GM03348 (cell line): ENCODE measurements at places on chromosomes 5 and 9.

- DNase-seq = no peak
Observed at GRCh38 chr9:11992866-11993265, 700.3 kb upstream of the TYRP1 start.

- DNase-seq = peak; percentile 40
Observed at GRCh38 chr5:55923177-55923771, 71.5 kb downstream of the IL6ST start.

DNA sequence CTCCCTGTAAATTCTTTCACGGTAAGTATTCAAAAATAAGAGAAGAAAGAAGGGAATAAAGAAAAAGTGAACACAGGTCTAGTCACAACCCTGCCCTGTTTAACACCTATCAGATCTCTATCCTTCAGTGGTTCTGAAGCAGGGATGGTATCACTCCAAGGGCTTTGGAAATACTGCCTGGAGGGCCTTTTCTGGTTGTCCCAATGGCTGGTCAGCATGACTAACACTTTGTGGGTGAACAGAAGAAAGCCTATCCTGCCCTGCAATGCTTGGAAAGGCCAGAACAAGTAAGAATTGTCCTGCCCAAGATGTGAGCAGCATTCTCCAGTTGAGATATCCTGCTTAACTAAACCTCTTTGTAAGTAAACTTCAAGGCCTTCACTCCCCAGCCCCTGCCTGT is 124.9 kb downstream of the TMEM167A start:
- no peak for DNase-seq

DNA sequence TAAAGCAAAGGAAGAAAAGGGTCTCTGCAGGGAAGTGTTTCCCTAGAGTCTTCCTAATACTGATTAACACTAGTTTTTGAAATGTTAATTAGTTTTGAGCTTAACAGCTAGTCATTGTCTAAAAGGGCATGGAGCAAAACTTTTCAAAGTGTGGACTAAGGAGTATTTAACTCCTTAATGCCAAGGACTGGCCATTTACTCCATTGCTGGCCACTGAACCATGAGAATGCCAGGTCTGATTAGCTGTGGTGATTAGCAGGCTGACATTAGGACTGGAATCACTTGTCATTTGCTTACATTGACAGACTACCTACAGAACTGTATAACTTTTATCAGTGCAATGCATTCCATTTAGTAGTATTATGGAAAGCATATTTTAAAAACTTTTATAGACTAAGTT is 987.0 kb downstream of the NR2F1-AS1 start:
- no peak for DNase-seq

DNA sequence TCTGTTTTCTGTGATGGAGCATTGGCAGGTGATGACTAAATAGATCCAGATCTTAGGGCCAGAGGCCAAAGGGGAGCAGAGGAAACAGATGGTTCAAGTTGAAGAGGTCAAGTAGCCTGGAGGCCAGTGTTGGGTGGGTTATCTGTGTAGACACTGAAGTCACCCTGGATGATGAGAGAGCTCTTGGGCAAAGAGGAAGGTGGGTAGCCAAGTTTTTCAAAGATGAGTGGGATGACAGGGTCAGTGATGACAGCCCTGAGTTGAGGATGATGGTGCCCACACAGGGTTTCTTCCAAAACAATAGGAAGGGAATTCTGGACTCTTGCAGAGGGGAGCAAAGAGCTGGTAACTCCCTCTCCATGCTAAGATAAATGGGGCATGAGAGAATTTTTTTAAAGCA is 76.6 kb downstream of the CD180 start:
- DNase-seq = no peak

- no peak for DNase-seq
Observed at GRCh38 chr9:124499216-124499615, 8.0 kb downstream of the NR5A1 start.

- no peak for DNase-seq
Observed at GRCh38 chr5:102901424-102902134, 146.5 kb downstream of the PAM start.

DNA sequence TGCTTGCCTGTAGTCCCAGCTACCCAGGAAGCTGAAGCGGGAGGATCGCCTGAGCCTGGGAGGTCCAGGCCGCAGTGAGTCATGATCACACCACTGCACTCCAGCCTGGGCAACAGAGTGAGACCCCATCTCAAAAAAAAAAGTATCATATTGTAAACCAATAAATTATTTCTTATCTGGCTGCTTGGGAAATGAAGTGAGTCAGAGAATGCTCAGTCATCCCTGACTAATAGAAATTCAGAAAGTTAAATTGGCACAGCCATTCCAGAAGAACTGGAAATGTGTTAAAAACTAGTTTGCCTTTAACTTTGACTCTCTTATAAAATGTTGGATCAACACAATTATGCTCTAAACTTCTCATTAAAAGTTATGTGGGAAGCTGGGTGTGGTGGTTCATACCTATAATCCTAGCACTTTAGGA is 9.8 kb upstream of the GNE start:
- peak; percentile 44 for DNase-seq

DNA sequence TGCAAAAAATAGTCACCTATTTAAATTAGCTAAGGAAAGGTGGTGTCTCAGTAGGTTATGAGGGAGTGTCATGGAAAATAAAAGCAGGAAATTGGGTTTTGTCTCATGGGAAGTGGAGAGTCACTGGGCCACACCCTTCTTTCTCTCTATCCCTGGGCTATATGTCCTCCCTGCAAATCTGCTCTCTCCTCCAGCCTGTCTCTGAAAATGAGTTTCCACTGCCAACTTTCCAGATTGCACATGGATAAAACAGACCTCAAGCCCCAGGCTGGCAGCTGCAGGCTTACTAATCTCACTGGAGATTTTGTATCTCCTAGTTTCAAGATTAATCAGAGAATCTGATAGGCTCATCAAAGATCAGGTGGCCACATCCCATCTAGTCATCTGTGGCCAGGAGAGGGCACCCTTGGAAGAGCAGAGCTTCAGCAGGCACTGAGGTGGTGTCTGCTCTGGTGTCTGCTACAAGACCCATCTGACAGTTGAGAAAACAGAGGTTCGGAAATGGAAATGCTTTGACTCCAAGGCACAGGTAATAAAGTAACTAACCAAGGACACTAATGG is 178.9 kb downstream of the MSX2 start:
- no peak for DNase-seq

DNA sequence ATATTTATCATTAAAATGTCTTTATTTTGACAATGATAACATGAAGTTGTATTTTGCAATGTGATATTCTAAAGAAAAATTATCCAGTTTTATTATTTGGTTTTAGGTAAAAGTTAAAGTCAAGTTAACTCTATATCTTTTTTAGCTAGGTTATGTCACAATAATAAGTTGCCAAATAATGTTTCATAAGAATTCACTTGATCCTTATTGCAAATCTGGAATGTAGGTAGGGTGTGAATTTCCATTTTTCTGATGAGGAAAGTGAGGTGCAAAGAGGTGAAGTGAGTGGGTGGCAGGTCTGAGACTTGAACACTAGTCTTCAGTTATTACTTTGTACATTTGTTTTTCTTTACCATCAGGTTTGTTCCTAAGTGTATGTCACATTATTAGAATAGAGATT is 21.5 kb downstream of the SPINK5 start:
- no peak for DNase-seq

DNA sequence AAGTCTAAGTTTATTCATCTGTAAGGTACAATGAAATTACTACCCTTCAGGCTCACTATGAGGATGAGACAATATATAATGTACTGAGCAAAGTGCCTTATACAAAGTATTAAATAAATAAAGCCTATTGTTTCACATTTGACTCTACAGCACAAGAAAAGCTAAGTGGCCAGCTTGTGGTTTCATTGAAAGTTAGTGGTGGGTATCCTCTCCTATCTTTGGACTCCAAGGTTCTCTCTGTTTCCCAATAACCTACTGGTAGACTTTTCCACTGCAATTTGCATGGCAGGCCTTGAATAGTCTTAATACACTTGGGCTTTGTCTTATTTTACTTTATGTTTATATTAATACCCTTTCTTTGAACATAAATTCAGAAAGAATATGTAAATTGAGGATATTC is 262.7 kb downstream of the DEPDC1B start:
- DNase-seq = no peak

DNA sequence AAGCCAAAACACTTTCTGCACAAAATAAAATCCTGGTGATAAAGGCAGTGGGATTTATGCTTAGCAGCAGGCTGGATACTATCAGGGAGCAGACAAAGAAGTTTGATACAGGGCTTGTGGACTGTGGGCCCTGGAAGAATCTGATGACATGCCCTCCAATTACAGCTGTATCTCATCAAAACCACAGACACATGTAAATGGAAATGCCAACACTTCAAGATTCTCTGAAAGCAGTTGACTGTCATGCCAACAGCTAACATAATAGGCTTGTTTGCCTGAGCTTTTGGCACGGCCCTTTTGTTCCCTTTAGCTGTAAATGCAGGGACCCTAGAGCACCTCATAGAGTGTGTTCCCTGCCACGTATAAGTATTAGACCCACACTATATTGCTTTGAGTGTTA is 114.4 kb downstream of the STK32A start:
- DNase-seq = no peak

- DNase-seq = no peak
Observed at GRCh38 chr5:57950616-57951228, 468.1 kb upstream of the ACTBL2 start.

- DNase-seq = no peak
Observed at GRCh38 chr5:61477788-61478187, 145.7 kb downstream of the ZSWIM6 start.

DNA sequence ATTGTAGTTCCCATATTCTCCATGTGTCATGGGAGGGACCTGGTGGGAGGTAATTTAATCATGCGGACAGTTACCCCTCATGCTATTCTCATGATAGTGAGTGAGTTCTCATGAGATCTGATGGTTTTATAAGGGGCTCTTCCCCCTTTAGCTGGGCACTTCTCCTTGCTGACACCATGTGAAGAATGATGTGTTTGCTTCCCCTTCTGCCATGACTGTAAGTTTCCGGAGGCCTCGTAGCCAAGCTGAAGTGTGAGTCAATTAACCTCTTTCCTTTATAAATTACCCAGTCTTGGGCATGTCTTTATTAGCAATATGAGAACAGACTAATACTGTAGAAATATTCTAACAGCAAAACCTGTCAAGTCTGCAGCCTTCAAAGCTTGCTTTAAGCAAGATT is 293.2 kb downstream of the CTNND2 start:
- DNase-seq = no peak
